BJ (cell line): ENCODE measurements at places on chromosomes 2 and 18. TPM values are rescaled to one million over a fixed set of nuclear protein-coding genes. Genes with fewer than 3 reads are reported as not detected.

- peak; percentile 64 for DNase-seq
These were observed 3.0 kb downstream of the LBH start for GRCh38 chr2:30234180-30234971.

DNA sequence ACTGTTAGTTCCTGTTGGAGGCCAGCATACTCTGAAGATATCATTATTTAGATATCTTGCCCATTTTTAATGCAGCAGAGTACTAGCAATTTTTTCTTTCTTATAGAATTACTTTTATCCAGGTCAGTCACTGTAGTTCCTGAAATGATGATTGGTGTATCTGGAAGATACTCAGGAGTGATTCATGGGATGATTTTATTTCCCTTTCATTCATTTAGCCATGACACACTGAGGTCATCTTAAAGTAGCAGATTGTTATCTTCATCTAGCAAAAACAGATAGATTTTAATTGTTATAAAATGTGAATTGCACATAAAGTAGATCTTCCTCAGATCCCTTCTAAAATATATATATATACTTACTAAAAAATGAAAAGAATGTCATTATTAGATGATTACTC, 109.1 kb downstream of the PIK3C3 start:
- DNase-seq: no peak

The GPR45 gene
- polyA plus RNA-seq: not detected in 2 replicates

The TBC1D8 gene
- polyA plus RNA-seq: 5.9 and 8.8 TPM in 2 replicates

DNA sequence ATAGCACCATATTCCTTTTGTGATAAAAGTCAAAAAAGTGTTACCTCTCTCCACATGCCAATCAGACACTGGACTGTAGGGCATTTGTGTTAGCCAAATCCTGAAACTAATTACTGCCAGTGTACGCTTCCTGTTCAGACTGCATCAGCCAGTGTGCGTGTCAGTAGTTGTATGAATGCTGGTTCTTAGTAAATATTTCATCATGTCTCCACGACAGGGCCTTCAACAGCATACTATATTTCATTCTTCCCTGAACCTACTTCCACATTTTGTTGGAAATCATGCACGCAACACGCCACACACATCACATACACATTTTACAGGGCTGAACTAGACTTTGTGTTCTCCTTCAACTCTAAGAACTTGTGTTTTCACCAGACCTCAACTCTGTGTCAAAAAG, 77.5 kb downstream of the EPB41L3 start:
- no peak for DNase-seq
